ENCODE measurements at places on chromosomes 11 and 22. TPM values are rescaled to one million over a fixed set of nuclear protein-coding genes. Genes with fewer than 3 reads are reported as not detected.

Gene CARS1
- total RNA-seq, result 13.5 TPM

- no peak overlapping the region for H3K4me3 ChIP-seq
- peaks cover 14% of the 10 kb centered on the region for H3K4me1 ChIP-seq
- H3K36me3 ChIP-seq, result no peaks in the 10 kb centered on the region
- DNase-seq, result no peak
- H3K27ac ChIP-seq, result no peak overlapping the region
These were observed 26.5 kb downstream of the DAGLA start for GRCh38 chr11:61706452-61707400.

DNA sequence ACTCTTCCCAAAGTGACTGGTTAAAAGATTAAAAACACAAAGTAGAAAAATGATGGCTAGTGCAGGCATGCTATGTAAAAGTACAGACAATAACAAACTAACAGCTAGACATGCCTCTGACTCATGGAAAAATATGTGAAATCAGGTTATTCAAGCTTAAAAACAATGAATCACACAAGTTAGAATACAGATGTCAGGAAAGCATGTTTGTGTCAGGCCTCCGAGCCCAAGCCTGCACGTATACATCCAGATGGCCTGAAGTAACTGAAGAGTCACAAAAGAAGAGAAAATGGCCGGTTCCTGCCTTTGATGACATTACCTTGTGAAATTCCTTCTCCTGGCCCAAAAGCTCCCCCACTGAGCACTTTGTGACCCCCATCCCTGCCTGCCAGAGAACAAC, 110.1 kb downstream of the NOX4 start:
- H3K27me3 ChIP-seq, result no peaks in the 10 kb centered on the region
- no peak for DNase-seq
- no peak overlapping the region for H3K4me3 ChIP-seq
- peak overlapping the region; percentile 70 for H3K27ac ChIP-seq
- H3K4me1 ChIP-seq, result peaks cover 8% of the 10 kb centered on the region

Gene E2F8
- total RNA-seq, result 3.7 TPM

Gene NRIP3
- total RNA-seq, result 0.57 TPM

DNA sequence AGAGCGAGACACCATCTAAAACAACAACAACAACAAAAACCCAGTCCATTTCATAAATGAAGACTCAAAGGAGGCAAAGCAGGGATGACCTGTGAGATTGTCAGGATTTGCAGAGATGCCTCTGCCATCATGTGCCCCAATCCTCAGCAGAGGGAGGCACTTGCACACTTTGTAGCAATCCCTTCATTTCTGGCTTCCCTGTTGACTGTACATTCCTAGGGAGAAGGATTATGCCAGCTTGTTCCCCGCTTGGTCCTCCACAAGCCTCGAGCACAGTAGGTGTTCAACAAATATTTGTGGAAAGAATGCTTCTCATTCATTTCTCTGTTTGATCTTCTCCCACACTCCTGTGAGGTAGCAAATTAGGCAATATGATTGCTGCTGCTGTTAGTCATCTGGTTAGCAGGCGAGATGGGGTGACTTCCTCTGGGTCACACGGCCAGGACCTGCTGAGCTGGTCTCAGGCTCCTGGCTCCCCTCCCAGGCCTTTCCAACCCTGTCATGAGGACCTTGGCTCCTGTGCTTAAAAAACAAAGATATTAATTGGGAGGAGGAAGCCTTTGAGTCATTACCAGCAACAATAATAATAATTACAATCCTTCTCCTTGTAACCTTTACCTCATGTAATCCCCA, 34.1 kb downstream of the LIF start:
- peaks cover 2% of the 10 kb centered on the region for H3K4me1 ChIP-seq
- DNase-seq, result peak; percentile 47
- H3K36me3 ChIP-seq, result no peaks in the 10 kb centered on the region
- no peak overlapping the region for H3K27ac ChIP-seq

- H3K36me3 ChIP-seq, result no peaks in the 10 kb centered on the region
- H3K4me1 ChIP-seq, result no peaks in the 10 kb centered on the region
- H3K4me3 ChIP-seq, result no peak overlapping the region
These were observed 505.4 kb downstream of the NELL1 start for GRCh38 chr11:21174781-21175180.

Gene OR5I1
- total RNA-seq, result not detected

Gene ANKRD13D
- total RNA-seq, result 15.6 TPM

DNA sequence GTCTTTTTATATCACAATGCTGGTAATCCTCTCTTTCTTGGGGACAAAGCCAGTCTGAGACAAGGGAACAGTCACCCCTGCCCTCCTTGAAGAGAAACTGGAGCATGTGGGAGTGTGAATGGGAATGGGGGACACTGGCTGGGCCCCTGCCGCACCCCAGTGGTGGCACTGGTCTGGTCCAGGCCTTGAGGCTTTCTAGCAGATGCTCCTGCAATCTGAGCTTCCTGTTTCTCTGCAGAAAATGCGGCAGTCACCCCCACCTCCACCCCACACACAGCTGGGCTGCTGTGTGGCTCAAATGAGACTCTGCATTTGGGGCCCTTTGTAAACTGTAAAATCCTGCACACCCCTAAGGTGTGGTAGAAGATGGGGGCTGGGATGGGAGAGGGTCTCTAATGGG, 6.6 kb upstream of the MARK2 start:
- H3K27me3 ChIP-seq, result no peaks in the 10 kb centered on the region
- H3K4me1 ChIP-seq, result peaks cover 4% of the 10 kb centered on the region
- DNase-seq, result no peak
- no peak overlapping the region for H3K4me3 ChIP-seq

DNA sequence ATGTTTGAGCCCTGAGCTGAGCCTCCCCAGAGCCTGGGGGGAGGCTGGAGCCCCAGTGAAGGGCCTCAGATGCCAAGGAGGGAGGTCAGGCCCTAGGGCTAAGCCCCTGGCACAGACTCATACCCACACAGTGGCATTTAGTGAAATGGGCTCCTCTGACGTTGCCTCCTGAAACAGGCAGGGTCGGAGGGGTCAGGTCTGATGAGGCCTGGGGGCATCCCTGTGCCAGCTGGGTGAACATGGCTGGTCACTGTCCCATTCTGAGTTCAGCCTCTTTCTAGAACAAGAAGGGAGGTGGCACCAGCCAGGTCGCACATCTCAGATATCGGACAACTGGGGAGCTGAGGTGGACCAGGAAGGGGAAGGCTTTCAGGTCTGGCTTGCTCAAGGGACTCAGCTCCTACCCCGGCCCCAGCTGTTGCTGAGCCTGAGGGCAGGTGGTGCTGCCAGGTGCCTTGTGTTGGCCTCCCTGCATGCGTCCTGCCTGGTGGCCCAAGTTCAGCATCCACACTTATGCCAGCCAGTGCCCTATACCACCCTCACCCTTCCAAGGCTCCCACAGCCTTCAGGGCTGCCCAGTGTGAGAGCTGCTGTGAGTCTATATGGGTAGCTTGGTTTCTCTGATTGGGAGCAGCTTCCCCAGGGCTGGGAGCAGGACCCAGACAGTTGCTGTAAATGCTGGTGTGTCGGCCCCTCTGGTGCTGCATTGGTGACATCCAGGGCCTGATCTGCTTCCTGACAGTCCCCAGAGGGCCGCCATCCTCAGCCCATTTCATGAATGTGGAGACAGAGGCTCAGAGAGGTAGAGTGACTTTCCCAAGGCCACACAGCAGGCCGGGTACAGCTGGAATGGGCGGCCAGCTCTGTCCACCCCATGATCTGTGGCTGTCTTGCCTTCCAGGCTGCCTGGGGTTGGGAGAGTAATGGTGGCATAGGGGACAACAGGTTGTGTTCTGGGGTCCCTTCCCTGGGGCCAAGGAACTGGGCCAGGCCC, 32.8 kb upstream of the PPARA start:
- peaks cover 43% of the 10 kb centered on the region for H3K4me1 ChIP-seq
- H3K27ac ChIP-seq, result peak overlapping the region; percentile 86
- DNase-seq, result no peak
- H3K4me3 ChIP-seq, result no peak overlapping the region
- H3K36me3 ChIP-seq, result no peaks in the 10 kb centered on the region

- DNase-seq, result no peak
- H3K36me3 ChIP-seq, result peaks cover 83% of the 10 kb centered on the region
- H3K4me3 ChIP-seq, result no peak overlapping the region
- H3K4me1 ChIP-seq, result peaks cover 51% of the 10 kb centered on the region
These were observed 6.0 kb downstream of the KBTBD4 start for GRCh38 chr11:47572715-47573255.

Gene LMNTD2
- total RNA-seq, result not detected

GRCh38 chr11:7499081-7499480, 13.8 kb downstream of the OLFML1 start:
- DNase-seq, result no peak
- H3K36me3 ChIP-seq, result no peaks in the 10 kb centered on the region
- H3K27ac ChIP-seq, result no peak overlapping the region
- no peaks in the 10 kb centered on the region for H3K4me1 ChIP-seq
- no peak overlapping the region for H3K4me3 ChIP-seq

DNA sequence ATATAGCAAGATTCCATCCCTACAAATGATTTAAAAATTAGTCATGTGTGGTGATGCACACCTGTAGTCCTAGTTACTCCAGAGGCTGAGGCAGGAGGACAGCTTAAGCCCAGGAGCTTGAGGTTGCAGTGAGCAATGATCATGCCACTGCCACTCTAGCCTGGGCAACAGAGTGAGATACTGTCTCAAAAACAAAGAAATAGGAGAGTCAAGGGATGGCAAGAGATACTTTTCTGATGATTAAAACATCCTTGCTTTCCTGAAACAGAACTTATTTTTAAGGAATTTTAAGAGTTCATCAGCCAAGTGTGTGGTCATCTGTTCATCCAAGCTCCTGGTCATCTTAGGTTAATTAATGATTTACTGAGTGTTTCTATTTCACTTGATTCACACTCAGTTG, 1252.0 kb downstream of the LRRC4C start:
- H3K27me3 ChIP-seq, result no peaks in the 10 kb centered on the region
- H3K27ac ChIP-seq, result no peak overlapping the region
- H3K4me1 ChIP-seq, result no peaks in the 10 kb centered on the region
- no peak overlapping the region for H3K4me3 ChIP-seq

GRCh38 chr11:77395460-77396173, 78.3 kb downstream of the PAK1 start:
- no peak overlapping the region for H3K27ac ChIP-seq
- H3K27me3 ChIP-seq, result no peaks in the 10 kb centered on the region

GRCh38 chr22:36405671-36406538, 18.1 kb upstream of the MYH9 start:
- no peaks in the 10 kb centered on the region for H3K36me3 ChIP-seq
- no peak for DNase-seq
- H3K4me1 ChIP-seq, result no peaks in the 10 kb centered on the region
- H3K4me3 ChIP-seq, result no peak overlapping the region
- H3K27ac ChIP-seq, result no peak overlapping the region

Gene SEC14L6
- total RNA-seq, result not detected

Gene OR56A1
- total RNA-seq, result not detected

DNA sequence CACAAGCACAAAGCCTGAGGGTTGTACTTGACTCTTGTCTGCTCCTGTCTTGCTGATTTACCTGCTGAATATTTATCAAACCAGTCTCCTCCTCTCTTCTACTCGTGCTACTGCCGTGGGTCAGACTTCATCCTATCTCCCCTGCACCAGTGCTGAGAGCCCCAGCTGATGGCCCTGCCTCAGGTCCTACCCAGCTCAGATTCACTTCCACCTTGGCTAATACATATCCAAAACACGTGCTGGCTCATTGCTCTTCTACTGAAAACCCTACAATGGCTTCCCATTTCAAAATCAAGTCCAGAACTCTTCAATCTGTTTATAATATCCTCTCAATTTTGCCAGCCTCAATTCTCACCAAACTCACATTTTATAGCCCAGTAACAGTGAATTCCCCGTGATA, 48.3 kb downstream of the RAB30 start:
- peaks cover 69% of the 10 kb centered on the region for H3K4me1 ChIP-seq
- H3K4me3 ChIP-seq, result no peak overlapping the region
- H3K36me3 ChIP-seq, result no peaks in the 10 kb centered on the region
- no peak overlapping the region for H3K27ac ChIP-seq

- H3K4me1 ChIP-seq, result peaks cover under 1% of the 10 kb centered on the region
- no peaks in the 10 kb centered on the region for H3K27me3 ChIP-seq
- H3K27ac ChIP-seq, result no peak overlapping the region
- H3K36me3 ChIP-seq, result no peaks in the 10 kb centered on the region
- no peak overlapping the region for H3K4me3 ChIP-seq
These were observed 8.3 kb upstream of the KMT5B start for GRCh38 chr11:68221406-68221805.

DNA sequence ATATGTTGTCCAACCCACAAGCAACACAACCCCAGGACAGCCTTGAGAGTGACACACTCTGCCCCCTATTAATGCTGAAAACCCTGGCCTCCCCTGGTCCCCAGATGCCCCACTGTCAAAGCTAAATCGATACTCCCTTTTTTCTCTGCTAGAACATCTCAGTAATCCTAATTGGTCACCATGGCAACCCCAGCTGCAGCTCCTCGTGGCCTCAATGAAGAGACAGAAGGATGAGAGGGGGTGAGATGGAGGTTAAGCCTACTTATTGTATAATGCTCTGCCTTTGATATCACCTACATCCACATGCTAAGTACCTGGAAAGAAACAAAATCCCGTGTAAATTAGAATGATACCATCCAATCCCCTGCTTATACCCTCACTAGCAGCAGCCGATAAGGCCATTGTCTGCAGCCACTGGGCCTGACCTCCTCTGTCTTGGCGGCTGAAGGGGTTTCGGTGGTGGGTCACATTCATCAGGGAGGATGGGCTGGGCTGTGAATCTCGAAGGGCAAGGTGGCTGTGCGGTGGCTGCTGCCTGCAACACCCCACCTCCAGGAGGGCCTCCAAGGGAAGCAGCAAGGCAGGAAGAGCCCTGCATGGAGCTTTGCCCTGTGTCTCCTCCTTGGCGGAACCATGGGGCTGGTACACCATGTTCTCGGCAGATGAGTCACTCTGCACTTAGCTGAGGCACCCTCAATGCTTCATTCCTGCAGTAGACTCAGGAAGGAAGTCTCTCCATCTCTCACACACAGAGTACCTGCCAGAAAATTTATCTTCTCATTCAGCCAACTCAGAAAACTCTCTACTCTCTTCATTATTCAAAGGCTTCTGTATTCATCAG, 399.5 kb downstream of the BUD13 start:
- H3K4me1 ChIP-seq, result no peaks in the 10 kb centered on the region
- peaks cover 23% of the 10 kb centered on the region for H3K27me3 ChIP-seq
- H3K4me3 ChIP-seq, result no peak overlapping the region
- no peak overlapping the region for H3K27ac ChIP-seq
- no peaks in the 10 kb centered on the region for H3K36me3 ChIP-seq
- no peak for DNase-seq

Gene PHOX2A
- total RNA-seq, result not detected

- H3K27me3 ChIP-seq, result peaks cover 46% of the 10 kb centered on the region
- no peak overlapping the region for H3K4me3 ChIP-seq
- H3K27ac ChIP-seq, result no peak overlapping the region
- no peaks in the 10 kb centered on the region for H3K36me3 ChIP-seq
These were observed 15.3 kb downstream of the PHF21B start for GRCh38 chr22:44994399-44995104.

Gene KDM4E
- not detected for total RNA-seq

Gene SLC6A5
- total RNA-seq, result not detected

DNA sequence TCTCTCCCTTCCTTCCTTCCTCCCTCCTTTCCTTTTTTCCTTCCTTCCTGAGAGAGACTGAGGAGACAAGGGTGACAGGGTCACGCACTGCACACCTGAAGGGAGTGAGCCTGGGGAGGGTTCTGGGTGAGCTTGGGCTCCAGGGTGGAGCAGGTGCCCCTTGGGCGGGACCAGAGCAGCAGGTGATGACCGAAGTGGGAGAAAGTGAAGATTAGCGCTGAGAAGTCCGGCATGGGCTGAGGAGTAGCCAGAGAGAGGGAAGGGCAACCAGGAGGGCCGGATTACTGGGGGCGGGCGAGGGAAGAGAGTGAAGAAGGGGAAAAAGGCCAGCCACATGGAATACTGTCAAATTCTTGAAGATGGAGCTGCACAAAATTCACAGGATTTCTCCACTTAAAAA, 99.2 kb upstream of the LMO1 start:
- no peak overlapping the region for H3K27ac ChIP-seq
- H3K27me3 ChIP-seq, result no peaks in the 10 kb centered on the region
- DNase-seq, result no peak
- H3K36me3 ChIP-seq, result no peaks in the 10 kb centered on the region
- H3K4me3 ChIP-seq, result no peak overlapping the region

Gene RASL10A
- total RNA-seq, result 1.2 TPM

Data from heart right ventricle (tissue), 16 donors.